ENCODE measurements at places on chromosomes 4 and X.

- no peak for DNase-seq
Observed at GRCh38 chr4:106270736-106271135, 45.3 kb downstream of the TBCK start.

DNA sequence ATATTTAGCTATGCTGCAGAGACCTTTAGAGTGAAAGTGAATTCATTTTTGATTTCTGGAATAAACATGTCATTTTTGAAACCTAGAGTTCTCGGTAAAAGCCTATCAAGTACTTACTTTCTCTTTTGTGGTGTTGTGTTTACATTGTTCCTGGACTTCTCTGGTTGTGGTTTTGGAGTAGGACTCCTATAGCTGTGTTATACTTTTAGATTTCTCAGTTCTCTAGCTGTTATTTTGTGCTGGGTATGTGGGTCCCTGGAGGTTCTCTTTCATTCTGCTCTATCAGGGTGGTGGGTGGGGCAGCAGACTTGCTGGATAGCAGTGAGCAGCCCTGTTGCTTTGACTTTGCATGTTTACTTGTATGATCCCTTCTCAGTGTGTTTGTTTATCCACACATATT is 25.6 kb upstream of the MSMO1 start:
- no peak for DNase-seq

GRCh38 chr4:118206627-118207026 is 146.2 kb downstream of the PRSS12 start:
- DNase-seq, result no peak

DNA sequence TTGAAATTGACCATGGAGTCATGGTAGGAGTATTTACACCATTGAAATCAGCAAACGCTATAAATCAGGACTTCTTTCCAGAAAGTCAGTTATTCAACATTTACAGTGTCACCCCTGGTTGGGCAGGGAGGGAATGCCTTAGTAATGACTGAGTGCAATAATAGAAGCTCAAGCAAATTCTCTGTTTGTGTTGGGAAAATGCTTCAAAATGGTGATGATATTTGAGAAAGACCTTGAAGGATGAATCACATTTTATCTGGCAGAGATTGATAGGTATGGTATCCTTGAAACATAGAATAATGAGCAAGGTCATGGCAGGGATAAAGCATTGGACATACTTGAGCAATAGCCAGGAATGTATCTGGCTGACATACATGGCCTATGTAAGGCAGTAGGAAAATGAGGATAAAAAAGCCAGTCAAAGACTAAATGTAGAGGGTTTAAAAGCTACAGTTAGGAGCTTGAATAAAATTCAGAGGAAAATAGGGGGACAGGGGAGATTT is 248.7 kb downstream of the FMR1NB start:
- DNase-seq, result no peak

- peak; percentile 40 for DNase-seq
Observed at GRCh38 chr4:2281575-2282343, 19.9 kb upstream of the MXD4 start.

GRCh38 chr4:28557755-28558154 is 1697.1 kb downstream of the STIM2 start:
- no peak for DNase-seq

DNA sequence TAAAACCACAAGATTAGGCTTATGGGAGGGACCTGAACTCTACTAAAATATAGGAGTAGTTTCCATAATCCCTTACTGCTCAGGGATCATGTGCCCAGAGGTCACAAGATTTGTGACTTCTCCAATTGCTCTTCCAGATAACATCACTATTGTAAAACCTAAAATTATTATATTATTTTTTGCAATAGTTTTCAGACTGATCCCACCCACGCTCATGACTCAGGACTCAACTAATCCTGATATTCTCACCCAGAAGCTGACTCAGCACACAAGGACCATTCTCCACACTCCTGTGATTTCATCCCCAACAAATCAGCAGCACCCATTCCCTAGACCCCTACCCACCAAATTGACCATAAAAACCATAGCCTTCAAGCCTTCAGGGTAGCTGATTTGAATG is 24.0 kb upstream of the RPL34 start:
- no peak for DNase-seq

GRCh38 chr4:108398836-108399235 is 221.5 kb upstream of the RPL34 start:
- DNase-seq, result no peak

DNA sequence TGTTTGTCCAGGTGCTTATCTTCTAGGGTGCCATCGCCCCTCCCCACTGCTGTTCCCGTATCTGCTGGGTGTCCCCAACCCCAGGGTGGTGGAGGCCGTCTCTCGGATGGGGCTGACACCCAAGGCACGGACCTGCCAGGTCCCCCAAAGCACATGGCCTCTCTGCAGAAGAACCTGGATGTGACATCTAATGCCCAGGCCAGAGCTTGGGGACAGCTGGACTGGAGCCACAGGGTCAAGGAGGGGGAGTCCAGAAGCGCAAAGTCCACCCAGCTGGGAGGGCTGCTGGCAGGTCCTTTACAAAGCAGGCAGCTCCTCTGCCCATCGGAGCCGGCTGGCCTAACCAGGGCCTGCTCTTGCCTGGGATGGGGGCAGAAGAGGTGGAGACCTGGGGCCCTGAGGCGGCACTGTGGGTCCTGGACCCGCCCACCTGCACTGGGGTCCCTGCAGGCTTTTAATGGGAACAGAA is 751 bp upstream of the DOK7 start:
- DNase-seq, result no peak

GRCh38 chr4:88533088-88533790 is 9.7 kb upstream of the PYURF start:
- no peak for DNase-seq

GRCh38 chr4:167578906-167579305 is 344.6 kb upstream of the SPOCK3 start:
- DNase-seq, result no peak

DNA sequence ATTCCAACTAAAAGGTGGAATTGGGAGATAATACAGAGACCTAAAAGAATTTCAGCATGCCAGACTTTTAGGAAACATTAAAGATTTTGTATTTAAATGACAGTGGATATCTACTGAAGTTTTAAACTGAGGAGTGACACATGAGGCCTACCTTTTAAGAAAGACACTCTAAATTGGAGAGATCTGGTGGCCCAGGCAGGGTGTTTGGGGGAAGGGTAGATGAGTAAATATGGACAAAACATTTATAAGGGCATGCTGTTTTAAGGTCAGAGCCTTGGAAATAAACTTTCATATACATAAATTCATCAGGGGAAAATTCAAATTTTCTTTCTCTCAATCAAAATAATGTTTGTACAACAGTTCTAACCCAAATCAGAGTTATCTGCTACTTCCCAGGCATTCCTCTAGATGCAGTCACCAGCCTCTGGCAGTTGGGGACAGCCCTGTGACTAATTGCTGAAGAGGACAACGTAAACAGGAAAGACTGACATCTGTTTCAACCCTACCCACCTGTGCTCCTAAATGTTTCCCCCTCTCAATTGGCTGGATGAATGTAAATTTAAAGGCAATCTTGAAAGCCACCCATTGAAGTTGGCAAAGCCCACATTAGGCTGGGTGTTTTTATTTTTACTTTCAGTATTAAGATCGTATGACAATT is 1646.9 kb upstream of the ADGRL3 start:
- DNase-seq, result no peak

GRCh38 chrX:129524250-129524850 is 1.1 kb upstream of the SMARCA1 start:
- no peak for DNase-seq

GRCh38 chr4:186624951-186625350 is 69.6 kb upstream of the MTNR1A start:
- DNase-seq, result no peak

DNA sequence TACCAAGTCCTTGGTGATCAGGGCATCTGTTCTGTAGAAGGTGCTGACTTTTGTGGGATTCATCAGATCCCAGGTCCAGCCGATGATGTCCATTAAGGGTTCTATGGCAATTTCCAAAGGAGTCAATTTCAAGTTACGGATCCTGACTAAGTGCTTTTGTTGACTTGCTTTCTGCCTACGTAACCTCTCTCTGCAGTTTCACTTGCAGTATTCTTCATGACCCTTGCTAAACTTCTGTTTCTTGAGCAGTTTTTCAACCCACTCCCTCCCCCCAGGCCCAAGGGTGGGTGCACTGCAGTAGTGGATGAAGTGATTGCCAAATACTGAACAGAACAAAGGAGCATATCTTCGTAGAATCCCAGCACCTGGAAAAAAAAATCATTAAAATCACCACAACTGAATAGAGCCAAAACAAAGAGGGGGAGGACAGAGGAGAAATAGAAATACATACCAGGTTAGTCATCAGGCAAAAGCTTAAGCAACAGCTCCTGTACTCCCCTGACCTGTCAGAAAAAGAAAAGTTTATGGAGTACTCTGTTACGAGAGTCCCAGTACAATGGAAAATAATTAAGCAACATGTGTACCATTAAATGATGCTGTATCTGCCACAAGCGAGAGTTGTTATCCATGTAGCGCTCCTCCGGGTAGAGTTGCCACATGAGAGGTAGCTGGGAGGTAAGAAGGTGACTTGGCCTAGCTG is 5.8 kb downstream of the CMC4 start:
- DNase-seq, result no peak

DNA sequence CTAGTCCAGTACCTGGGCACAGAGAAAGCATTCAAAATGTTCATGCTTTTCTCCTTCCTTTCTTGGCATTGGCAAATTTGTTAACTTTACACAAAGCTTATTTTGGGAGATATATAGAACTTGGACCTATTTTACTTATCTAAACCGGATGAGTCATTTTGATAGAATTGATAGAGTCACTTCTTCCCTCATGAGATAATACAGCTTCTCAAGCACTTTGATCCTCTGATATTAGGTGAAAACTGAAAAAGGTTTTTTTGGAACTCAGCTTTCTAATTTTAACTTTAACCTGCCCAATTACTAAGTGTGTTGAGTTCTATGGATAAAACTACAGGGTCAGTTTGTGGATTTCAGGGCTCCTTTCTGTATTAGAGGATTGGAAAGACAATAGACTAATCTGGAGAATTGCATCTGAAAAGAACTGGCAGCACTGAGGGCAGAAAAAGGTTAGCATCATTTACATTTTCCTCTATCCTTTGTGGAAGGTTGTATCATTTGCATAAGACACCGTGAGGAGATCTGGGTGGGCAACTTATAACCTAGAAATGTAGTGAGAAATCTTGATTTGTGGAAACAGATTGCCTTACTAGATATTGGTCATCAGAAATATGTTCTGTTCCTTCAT is 2.4 kb downstream of the WDR44 start:
- no peak for DNase-seq

DNA sequence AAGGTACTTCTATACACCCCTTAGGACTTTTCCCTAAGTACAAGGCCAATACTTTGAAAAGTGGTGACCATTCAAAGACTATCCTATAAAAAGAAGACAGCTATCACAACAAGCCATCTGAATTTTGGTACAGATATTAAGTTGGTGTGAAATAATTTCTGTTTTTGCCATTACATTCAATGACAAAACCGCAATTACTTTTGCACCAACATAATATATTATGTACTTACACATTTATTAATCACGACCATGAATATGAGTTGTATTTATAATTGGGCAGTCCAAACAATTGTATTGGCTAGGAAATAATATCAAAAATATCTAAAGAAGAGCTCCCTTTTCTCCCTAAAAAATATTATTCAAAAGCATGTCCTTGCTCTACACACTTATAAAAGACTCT is 215.7 kb downstream of the TMA16 start:
- no peak for DNase-seq

DNA sequence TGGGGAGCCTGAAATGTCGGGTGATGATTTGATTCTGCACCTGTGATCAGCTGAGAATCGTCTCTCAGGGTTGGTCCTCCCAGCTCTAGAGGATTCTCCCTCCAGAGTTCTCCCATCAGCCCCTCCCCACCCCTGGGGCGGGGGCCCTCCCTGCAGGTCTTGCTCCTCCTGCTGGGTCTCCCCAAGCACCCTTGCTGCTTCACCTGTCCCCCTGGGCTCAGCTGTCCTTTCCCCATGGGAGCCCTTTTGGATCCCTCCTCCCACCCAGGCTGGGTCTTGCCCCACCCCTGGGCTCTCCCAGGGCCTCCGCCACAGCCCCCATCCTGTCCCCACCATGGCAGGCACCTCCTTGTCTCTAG is 22.2 kb downstream of the PSAPL1 start:
- DNase-seq, result no peak

GRCh38 chrX:100363896-100364295 is 46.2 kb downstream of the PCDH19 start:
- no peak for DNase-seq

DNA sequence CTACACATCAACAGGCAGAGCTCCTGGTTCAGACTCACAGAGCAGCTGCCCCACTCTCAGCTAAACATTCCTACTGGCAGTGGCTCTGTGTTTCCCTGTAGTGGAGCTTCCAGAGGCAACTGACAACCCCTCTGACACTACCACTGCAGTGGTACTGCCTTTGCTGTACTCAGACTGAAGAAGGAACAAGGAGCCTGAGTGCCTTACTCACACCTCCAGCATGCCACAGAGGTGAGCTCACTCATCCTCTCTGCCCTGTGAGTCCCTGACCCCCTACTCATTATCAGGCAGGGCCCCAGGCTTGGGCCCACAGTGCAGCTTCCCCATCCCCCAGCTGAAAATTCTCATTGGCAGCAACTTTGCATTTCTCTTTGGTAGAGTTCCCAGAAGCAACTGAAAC is 240.5 kb upstream of the POF1B start:
- no peak for DNase-seq

GRCh38 chrX:18895189-18895951 is 88.5 kb downstream of the PHKA2 start:
- no peak for DNase-seq

DNA sequence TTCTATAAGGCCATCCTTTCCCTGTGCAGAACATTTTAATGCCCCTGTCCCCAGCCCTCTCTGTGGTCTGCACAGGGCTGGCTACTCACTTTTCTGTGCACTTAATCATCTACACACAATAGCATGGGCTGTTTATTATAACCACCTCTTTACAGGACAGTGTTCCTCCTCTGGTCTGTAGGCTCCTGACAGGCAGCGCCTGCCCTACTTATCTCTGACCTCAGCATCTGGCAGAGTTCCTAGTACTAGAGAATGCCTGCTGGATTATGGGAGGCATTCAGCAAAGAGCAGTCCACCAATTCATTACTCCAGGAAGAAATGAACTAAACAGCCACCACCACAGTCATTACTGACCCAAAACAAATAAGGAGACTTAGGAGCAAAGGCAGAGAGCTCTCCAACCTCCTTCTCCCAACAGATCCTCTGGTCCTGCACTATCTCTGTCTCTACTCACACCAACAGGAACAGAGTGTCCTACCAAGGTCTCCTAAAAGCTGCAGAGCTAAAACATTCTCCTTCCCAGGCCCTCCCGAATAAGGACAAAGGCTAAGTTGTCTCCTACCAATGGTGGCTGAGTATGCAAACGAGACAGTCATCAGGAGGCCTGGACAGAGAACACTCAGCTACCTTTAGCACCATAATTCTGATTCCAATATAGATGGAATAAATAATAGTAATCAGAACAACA is 279.2 kb downstream of the QDPR start:
- DNase-seq, result no peak

GRCh38 chr4:37951461-37952352 is 8.5 kb upstream of the PTTG2 start:
- DNase-seq, result no peak

DNA sequence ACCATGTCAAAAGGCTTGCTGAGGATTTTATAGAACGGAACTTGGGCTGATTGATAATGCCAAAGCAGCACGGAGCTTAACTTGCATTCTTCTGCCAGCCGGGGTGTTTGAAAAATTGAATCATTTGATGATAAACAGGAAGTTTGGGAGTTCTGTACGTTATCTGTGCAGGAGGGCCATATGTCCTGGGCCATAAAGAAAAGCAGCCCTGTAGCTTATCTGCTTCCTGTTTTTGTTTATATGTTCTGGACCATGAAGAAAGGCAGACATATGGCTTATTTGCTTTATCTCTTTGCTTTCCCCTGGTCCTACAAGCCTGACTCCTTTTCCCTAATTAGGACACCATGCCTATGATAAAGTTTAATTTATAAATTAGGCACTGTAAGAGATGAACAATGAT is 62.4 kb downstream of the HOPX start:
- no peak for DNase-seq

Data from stimulated activated CD8-positive, alpha-beta memory T cell treated with anti-CD3 and anti-CD28 coated beads, Interleukin-15, amount 100 ng/mL, for 48 hours (primary cell).